ENCODE measurements at places on chromosomes 4 and X.

- peak; percentile 47 for DNase-seq
These were observed 4.8 kb upstream of the STBD1 start for GRCh38 chr4:76301775-76302162.

DNA sequence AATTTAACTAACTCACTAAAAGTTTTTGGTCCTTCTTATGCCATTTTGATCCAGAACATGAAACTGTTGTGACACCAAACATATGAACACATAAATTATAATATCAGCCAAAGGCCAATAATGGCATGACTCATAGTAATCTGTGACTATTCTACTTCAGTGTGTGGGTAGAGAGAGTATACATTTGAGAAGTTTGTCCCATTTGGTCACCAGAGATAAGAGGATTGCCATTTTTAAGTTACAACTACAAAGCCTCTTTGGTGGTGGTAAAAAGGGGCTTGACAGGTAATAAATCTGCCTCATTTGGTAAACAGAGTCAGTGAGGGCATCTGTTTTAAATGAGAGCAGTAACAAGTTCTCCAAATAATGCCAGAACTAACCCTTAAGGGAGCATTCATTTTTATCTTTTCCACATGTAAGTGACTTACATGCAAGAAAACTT is 117.9 kb downstream of the TBC1D19 start:
- DNase-seq, result peak; percentile 36

- peak; percentile 54 for DNase-seq
These were observed at the start of gene C4orf54 for GRCh38 chr4:99657798-99658197. C4orf54 (minus strand) TSS chr4:99657828; CDS start chr4:99654648, 3,180 bp downstream.

DNA sequence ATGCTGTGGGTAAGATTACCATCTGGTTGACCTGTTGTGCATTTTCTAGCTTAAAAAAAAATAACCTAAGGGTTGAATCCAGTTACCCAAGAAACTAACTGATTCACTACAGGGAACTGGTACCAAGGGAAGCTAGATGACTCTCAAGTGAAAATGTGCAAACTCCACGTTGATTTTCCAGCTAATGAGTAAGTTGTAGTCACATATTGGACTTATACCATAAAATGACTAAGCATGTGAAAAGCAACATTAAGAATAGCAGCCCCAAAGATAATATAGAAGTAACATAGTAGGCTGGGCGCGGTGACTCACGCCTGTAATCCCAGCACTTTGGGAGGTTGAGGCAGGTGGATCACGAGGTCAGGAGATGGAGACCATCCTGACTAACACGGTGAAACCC is 270.9 kb downstream of the SPRY1 start:
- peak; percentile 49 for DNase-seq

GRCh38 chrX:29419774-29420553 is 795.4 kb upstream of the MAGEB2 start:
- DNase-seq, result no peak

DNA sequence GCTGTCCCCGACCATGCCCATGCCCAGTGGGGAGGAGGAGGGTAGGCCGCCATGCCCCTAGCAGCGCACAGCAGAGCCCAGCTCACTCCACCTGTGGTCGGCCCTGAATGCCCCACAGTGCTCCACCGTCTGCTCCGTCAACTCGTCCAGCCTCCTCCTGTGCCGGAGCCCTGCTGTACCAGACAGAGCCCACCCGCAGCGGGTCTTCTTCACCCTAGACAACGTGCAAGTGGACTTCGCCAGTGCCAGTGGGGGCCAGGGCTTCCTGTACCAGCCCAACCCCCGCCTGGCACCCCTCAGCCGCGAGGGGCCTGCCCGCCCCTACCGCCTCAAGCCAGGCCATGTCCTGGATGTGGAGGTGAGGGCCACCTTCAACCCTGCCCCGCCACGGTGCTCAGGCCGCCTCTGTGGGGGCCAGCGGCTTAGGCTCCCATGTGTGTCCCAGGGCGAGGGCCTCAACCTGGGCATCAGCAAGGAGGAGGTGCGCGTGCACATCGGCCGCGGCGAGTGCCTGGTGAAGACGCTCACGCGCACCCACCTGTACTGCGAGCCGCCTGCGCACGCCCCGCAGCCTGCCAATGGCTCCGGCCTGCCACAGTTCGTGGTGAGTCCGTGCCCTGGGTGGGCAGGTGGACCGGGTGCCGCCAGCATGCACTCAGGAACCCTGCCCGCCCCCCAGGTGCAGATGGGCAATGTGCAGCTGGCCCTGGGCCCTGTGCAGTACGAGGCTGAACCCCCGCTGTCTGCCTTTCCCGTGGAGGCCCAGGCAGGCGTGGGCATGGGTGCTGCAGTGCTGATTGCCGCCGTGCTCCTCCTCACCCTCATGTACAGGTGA is 6.9 kb upstream of the SRPK3 start:
- DNase-seq, result no peak

- DNase-seq, result peak; percentile 27
These were observed 32.9 kb downstream of the EREG start for GRCh38 chr4:74397748-74398426.

GRCh38 chrX:13821738-13822137 is 4.8 kb upstream of the GPM6B start:
- no peak for DNase-seq

- DNase-seq, result peak; percentile 49
These were observed 50.9 kb downstream of the NFKB1 start for GRCh38 chr4:102551958-102552565.

GRCh38 chr4:98027827-98028226 is 115.4 kb downstream of the STPG2 start:
- peak; percentile 1 for DNase-seq

- DNase-seq, result peak; percentile 1
These were observed 978.3 kb upstream of the GRID2 start for GRCh38 chr4:91325495-91325894.

DNA sequence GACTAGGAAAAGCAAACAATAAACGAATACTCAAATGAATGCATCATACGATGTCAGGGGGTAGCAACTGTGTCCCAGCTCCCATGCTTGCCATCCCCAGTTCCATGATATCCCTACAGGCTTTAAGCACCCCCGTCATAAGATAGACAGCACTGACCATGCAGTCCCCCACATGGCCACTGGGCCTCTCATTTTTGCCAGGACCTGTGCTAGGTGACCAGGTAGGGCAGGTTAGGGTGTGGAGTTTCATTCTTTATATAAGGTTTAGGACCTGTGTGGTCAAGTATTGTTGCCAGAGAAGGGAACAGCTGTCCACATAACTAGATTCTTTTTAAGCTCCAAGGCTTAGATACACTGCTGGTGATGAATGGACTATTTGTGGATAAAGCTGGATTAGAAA is 9.7 kb downstream of the PPEF2 start:
- no peak for DNase-seq

GRCh38 chrX:72621625-72622485 is 49.2 kb upstream of the HDAC8 start:
- DNase-seq, result peak; percentile 52

DNA sequence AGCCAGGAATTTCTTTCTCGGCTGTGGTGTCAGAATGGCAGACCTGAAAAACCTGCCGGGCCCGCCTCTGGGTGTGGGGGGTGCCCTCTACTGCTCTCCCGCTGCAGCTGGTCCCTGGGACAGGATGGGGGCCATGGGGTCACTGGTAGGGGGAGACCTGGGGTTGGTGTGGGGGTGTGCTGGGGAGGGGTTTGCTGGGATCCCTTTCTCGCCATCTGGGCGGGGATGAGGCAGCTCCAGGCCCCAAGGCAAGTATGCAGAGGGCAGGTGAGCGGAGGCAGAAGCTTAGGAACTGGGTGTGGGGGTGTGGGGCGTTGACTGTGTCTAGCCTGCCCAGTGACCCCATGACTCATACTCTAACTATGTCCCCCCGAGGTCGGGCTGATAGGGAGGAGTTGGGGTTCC is 884 bp downstream of the CCDC120 start:
- no peak for DNase-seq

DNA sequence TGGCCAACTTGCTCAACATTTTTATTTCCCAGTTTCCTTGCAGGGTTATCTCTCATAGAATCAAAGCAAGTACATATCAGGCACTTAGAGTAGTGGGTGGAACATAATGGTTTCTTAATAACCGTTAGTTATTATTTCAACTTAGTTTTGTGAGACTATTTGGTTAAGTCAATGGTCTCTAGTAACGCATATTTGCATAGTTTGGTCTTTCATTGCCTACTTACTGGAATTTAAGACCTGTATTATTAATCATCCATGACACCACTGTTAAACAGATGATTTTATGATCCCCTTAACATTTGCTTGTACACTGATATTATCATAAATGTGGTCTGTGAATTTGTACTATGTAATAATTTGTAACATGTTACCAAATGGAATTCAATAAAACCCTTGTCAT is 70.9 kb upstream of the SMIM31 start:
- no peak for DNase-seq

GRCh38 chrX:131262200-131262599 is 26.9 kb downstream of the IGSF1 start:
- no peak for DNase-seq

DNA sequence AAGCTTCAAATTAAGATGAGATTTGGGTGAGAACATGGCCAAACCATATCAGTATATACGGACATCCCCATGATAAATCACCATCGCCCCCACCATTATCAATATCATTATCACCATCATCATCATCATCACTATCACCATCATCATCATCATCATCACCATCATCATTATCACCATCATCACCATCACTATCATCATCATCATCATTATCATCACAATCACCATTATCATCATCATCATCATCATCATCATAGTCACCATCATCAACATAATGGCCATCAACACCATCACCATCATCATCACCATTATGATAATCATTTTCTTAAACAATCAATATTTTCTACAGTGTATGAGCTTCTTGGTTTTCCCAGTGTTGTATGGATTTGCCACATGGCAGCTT is 360.9 kb downstream of the NLGN4X start:
- no peak for DNase-seq

DNA sequence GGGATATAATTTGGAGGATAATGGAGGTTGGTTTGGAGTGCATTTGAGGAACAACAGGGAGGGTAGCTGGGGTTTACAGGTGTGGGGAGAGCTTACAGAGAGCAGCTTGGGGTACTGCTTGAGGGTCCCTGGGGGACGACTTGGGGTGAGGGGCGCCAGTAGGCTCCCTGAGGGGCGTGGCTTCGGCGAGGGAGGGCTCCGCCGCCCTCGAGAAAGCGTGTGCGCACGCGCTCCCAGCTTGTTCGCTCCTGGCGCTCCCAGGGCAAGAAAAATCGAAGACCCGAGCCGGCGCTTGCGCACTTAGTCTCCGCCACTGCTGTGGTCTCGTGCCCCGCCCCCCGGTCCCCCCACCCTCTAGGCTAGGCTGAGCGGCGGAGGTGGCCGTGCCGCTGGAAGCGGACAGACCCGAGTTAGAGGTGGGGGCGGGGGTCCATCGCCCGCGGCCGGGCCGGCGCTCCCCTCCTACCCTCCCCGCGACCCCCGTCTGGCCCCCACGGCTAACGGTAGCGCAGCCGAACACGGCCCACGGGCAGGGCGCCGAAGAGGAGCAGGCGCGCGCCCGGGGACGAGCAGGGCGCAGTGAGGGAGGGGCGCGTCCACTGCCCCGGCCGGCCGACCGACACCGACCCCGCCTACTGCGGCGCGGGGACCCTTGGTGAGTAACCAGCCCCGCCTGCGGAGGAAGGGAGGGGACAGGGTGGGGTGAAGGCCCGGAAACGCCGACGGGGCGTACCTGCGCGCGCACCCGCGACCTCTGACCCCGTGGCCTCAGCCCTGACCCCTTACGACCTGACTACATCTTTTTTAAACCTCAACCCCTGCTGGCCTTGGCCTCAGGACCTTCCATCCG is 5.4 kb upstream of the CCDC120 start:
- DNase-seq, result peak; percentile 14

DNA sequence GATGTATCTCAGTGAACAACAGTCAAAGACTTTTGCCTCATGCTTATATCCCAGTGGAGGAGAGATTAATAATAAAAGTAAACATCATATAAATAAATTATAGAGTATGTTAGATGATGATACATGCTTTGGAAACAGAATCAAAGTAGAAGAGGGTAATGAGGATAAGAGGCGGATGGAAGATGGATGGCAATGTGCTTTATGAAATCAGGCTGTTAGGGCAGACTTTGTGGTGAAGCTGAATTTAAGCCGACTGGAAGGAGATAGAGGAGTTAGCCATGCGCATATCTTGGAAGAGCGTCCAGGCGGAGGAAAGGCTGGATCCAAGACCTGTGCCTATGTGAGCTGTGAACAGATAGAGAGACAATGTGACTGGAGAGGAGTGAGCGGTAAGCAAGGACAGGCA is 74.9 kb upstream of the GUCY1A1 start:
- DNase-seq, result no peak

DNA sequence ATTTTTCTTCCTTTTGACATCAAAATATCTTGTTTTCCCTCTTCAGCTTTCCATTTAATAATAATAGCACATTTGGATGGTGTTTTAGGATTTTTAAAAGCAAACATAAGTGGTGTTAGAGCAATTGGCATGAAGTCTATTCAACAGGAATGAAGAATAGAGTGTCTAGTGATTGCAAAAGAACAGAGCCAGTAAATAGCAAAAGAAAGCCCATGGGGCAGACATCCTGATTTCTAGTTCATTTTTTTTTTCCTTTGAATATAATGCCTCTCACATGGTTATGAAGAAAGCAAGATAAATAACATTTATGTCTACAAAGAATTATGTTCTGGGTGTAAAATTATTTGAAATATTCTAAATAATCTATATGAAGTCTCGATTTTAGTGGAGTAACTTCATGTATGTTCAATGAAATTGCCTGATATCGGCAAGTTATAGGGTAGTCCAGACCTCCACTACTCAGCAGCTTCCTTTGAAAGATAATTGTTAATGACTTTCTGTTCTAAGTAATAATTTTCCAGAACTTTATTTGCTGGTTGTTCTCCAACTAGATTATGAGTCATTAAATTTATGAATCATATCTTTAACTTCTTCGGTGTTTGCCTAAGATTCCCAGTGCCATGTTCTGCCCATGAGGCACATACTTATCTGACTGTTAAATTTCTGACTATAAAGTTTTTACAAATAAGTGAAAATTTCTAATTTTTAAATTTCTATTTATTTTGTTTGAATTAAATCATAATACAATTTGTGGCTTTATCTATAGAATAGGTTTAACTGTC is 587.9 kb downstream of the TLL1 start:
- DNase-seq, result peak; percentile 17

DNA sequence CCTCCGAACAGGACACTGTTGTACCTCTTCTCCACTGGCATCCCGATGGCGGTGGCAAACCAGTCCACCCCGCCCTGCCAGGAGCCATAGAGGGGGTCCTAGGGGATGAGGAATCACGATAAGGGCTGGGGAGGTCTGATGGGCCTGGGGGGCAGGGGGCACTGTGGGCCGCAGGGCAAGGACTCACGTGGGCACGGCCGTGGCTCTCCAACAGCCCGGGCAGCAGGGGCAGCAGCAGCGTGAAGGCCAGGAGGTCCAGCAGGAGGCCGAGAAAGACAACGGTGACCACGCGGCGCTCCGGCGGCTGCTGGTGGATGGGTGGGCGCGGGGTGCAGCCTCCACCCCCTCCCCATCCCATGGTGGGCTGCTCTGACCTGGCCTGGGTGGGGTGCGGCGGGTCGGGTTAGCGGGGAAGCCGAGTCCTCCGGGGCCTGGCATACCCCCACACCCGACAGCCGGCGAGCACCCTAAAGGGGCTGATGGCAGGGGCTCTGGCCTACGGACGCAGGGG is 29.6 kb downstream of the NOP14 start:
- peak; percentile 18 for DNase-seq

- no peak for DNase-seq
These were observed 56.9 kb upstream of the TMEM33 start for GRCh38 chr4:41878170-41878969.
